ENCODE measurements at places on chromosomes 7 and 10. TPM values are rescaled to one million over a fixed set of nuclear protein-coding genes. Genes with fewer than 3 reads are reported as not detected.

HABP2 gene
- total RNA-seq = not detected

DNA sequence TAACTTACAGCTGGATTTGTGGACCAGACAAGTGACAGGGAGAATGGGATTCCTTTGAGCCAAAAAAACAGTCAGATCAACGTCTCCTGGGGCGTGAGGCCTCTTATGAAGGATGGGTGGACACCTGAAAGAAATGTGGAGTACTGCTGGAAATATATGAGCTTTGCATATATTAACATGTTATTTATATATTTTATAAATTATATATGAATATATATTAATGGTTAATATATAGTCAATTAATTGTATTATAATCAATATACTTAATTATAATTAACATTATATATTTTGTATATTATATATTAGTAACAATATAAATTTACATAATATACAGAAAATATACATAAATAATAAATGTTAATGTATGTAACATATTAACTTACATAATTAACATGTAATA lies 57.5 kb downstream of the CACNB2 start:
- H3K36me3 ChIP-seq = no peaks in the 10 kb centered on the region
- H3K4me1 ChIP-seq = no peaks in the 10 kb centered on the region
- H3K27me3 ChIP-seq = no peaks in the 10 kb centered on the region
- no peak overlapping the region for H3K27ac ChIP-seq
- no peak overlapping the region for H3K4me3 ChIP-seq
- DNase-seq = no peak

SFTPA1 gene
- total RNA-seq = not detected

DNA sequence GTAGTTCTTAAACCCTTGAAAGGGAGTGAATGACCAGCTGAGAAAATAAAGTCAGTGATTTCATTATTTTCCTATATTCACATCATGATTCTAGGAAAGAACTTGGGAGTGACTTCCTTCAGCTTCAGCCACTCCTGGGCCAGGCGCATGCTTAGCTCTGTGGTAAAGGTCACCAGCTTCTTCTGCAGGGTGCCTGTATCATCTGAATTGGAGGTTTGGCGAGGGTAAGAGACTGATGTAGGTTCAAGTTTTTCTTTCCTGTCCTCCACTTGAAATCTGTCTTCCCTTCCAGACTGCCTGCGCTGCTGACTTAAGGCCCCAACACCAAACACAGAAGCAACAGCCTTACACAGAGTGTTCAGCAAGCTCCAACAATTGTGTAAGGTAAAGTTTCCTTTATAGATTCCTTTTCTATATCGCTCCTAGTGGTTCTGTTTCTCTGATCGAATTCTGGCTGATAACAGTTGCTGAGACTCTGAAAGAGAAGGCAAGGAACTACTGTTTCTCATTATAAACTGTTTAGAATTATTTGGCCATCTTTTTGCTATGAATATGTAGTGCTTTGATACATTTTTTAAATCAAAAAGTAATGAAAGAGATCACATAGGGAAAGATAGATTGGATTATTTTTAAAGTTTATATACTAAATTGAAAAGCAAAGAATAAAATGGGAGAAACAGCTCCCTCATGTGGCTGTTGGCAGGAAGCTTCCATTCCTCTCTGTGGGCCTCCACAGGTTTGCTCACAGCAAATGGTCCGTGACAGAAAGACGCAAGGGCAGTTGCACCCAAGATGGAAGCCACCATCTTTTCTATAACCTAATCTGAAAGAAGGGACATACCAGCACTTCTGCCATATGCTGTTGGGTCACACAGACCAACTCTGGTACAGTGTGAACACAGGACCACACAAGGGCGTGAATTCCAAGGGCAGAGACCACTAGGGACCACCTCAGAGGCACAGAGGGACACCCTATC lies 14.0 kb downstream of the GATAD1 start:
- no peak overlapping the region for H3K4me3 ChIP-seq
- no peaks in the 10 kb centered on the region for H3K36me3 ChIP-seq
- H3K4me1 ChIP-seq = no peaks in the 10 kb centered on the region
- no peaks in the 10 kb centered on the region for H3K27me3 ChIP-seq

DNA sequence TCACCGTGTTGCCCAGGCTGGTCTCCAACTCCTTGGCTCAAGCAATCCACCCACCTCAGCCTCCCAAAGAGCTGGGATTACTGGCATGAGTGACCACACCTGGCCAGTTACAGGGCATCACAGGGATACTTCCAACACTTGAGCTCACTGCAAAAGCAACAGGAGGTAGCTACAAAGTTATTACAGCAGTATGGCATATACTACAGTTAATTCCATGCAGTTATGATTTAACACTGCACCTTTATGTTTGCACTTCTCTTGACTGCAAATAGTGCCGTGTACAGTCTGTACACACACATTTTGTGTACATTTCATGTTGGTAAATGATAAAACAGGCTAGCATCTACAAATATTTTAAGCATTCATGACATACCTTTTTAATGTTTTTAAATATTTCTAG lies 21.3 kb downstream of the SRPK2 start:
- DNase-seq = no peak
- H3K4me3 ChIP-seq = no peak overlapping the region
- no peaks in the 10 kb centered on the region for H3K4me1 ChIP-seq
- no peaks in the 10 kb centered on the region for H3K27me3 ChIP-seq

NPC1L1 gene
- total RNA-seq = 0.07 TPM
